Right renal pelvis (tissue), 4 donors: ENCODE measurements at places on chromosomes 4 and X. TPM values are rescaled to one million over a fixed set of nuclear protein-coding genes. Genes with fewer than 3 reads are reported as not detected.

GRCh38 chr4:137896221-137896737 is 345.9 kb downstream of the SLC7A11 start:
- no peak for DNase-seq

The CSAG1 gene
- not detected for polyA plus RNA-seq

- DNase-seq: no peak
Observed at GRCh38 chrX:43108828-43109227, 330.9 kb upstream of the PPP1R2C start.

The NAP1L2 gene
- 2.3 TPM for polyA plus RNA-seq

The DUX4 gene
- not detected for polyA plus RNA-seq

The ATP8A1 gene
- 26.7 TPM for polyA plus RNA-seq

DNA sequence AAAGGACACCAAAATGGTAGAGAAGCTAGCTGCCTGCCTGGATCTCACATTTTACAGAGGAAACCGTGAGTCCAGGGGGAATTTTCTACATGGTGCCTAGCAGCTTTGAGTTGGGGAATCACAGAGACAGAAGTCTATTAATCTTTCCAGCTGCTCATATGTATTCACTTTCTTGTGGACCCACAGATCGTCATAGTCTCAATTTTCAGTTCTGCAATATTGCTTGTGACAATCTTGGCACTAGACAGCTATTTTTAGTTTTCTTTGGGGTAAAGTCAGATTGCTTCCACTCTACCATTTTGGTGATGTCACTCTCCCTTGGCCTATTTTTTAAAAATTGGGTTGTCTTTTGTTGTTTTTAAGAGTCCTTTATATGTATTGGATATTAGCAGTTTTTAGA is 233.4 kb upstream of the STK26 start:
- DNase-seq: no peak

GRCh38 chr4:82780170-82780751 is 18.3 kb downstream of the SCD5 start:
- no peak for DNase-seq

The TLR2 gene
- polyA plus RNA-seq: 6.4 TPM

- DNase-seq: no peak
Observed at GRCh38 chr4:2457481-2458295, 11.2 kb upstream of the RNF4 start.

DNA sequence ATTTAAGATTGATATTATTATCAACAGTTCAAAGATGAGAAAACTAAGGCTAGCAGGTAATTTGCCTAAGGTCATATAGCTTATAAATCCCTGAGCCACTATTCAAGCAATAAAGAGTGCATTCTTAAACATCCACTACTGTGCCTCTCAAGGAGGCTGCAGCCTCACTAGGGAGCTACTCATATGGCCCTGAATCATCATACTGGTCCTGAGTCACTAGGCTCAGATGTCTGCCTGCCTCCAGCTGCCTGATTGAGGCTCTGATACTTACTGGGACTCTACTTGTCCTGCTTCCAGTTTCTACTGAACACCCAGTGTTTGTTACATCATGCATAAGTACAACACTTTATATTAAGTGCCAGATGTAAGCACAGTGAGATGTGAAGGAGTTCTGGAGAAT is 110.7 kb downstream of the AASDH start:
- DNase-seq: no peak

The HDX gene
- polyA plus RNA-seq: 6.7 TPM

GRCh38 chr4:43992552-43992951 is 456.1 kb downstream of the KCTD8 start:
- no peak for DNase-seq
